ENCODE measurements at places on chromosomes 4 and X.

GRCh38 chrX:79530310-79531108 is 163.4 kb upstream of the ITM2A start:
- DNase-seq: no peak

DNA sequence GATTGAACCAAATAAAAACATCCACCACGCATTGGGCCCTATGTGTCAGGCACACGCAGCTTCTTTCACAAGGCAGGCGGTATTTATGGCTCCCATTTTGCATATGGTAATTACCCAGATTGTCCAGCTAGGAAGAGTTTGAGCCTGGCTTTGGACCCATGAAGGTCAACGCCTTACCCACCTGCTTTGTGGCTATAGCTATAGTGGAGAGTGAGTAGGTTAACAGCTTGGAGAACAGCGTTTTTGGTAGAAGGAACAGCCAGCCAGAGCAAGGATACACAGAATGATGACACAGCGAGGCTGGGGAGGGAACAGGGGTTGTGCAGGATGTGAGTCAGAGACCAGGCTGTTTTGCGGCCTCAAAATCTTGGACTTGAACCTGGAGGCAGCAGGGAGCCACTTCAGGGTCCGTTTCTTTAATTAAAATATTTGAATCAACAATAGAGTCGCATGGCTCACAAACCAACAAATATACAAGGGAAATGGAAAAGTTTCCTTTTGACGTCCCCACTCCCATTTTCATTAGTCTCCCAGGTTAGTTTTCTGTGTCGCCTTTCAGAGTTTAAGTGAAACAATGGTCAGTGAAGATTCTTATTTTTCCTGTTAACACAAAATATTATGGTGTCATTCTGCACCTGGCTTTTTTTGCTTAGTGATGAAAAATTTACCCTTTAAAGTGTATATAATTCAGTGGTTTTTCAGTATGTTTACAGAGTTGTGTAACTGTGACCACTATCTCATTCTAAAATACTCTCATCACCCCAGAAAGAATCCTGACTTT is 118.2 kb upstream of the STX18 start:
- peak; percentile 89 for DNase-seq

DNA sequence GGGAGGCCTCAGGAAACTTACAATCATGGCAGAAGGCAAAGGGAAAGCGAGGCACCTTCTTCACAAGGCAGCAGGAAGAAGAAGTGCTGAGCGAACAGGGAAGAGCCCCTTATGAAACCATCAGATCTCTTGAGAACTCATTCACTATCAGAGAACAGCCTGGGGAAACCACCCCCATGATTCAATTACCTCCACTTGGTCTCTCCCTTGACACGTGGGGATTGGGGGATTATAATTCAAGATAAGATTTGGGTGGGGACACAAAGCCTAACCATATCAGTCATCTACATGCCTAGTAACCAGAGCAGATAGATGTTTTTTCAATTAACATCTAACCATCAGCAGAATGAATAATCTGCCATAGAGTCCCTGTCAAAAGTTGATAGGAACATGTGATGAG is 30.4 kb downstream of the FAM13A start:
- no peak for DNase-seq

GRCh38 chrX:19602866-19603622 is 87.7 kb upstream of the MAP3K15 start:
- DNase-seq: peak; percentile 43

GRCh38 chrX:154019633-154020528 is at the start of gene IRAK1:
Gene IRAK1 (minus strand): TSS chrX:154019902. CDS start chrX:154019812, 90 bp downstream.
- peak; percentile 43 for DNase-seq

DNA sequence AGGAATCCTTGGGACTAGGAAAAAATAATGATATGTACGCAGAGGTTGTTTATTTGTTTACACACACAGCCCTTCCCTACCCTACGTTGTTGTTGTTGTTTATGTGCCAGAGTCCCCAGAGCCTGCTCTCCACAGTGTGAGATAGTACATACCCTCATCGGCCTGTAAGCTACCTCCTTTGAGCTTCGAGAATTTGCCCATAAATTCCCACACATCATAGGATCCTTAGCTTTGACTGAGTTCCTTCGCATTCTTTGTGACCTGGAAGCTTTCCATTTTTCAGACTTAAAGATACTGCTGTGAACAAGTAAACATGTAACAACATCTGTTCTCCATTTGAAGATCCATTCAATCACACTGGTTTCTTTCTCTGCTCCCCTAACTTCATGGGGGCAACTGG is 114.5 kb downstream of the IRF2 start:
- DNase-seq: no peak

DNA sequence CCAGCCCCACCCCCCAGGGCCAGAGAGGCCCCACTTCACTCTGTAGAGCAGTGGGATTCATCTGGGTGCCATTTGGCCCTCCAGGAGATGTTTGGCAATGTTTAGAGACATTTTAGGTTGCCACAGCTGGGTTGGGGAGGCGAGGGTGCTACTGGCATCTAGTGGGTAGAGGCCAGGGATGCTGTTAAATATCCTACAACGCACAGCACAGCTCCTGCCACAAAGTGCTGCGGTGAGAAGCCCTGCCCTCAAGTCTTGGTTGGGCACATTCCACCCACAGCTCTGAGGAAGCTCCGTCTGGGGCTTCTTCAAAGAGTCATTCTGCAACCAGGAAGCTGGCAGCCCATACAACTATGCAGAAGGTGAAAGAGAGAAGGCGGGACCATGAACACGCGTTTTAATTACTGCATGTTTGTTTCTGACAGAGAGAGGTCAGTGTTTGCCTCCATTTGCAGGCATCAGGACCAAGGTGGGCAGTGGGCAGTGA is 48.1 kb upstream of the FAM9C start:
- no peak for DNase-seq

DNA sequence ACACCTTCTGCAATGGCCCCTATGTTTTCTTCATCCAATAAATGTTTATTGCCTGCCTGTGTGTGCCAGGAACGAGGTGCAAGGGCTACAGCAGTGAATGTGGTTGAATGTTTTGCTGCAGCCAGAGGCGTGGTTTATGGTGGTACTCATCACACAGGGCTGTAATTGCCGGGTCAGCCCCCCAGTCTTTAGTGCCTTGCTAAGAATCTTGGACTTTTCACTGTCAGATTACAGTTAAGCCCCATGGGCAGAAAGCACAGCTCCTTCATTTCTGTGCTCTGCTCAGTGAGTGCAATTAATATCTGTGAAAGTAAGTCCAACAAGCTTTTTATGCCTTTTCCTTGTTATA is 67.8 kb downstream of the TAPT1 start:
- no peak for DNase-seq

DNA sequence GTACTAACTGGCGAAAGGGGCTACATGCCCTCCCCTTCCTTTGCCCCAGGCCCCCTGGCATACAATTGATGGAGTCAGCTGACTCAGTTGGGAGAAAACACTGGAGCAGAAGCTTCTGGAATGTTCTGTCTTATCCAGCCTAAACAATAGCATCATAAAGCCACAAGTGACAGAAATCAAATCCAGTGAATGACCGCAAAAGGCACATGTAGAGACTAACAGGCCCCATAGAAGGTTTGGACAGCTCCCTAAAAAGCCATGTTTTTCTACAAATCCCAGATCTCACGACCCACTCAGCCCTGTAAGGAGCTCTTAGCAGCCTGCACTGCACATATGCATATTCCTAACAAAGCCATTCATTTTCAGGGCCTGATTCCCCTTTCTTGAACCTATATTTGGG is 25.1 kb downstream of the SCARB2 start:
- peak; percentile 76 for DNase-seq

GRCh38 chr4:176261018-176261417 is 8.0 kb downstream of the ASB5 start:
- no peak for DNase-seq

DNA sequence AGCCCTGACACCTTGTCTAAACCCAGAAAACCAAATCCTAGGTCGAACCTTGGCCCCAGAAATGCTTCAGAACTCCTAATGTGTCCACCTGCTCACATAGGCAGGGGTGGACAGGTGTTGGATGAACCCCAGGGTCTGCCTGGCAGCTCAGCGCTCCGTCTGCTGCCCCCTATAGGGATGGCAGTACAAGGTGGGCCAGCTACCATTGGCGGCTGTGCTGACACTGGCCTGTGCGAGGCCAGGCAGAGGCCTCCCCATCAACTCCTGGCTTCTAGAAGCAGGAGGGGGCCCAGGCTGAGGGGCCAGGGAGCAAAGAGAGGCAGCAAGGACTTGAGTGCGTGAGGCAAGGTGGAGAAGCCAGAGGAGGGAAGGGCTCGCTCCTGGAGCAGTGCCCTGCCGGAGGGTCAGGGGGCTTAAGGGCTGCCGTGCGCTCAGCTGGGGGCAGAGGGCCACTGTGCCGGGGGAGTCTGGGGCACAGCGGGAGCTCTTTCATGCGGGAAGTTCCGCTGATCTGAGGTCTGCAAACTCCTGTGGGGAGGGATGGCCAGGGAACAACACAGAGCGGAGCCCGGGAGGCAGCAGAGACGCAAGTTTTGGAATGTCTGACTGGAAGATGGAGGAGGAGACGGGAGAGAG is 20.6 kb downstream of the CCNQ start:
- no peak for DNase-seq

GRCh38 chr4:114642173-114642780 is 43.7 kb downstream of the UGT8 start:
- DNase-seq: no peak

GRCh38 chr4:102761906-102762305 is 1.1 kb upstream of the MANBA start:
- no peak for DNase-seq
